ENCODE measurements at places on chromosomes 3 and 15.

- DNase-seq = no peak
Observed at GRCh38 chr15:68010361-68011153, 43.6 kb upstream of the PIAS1 start.

DNA sequence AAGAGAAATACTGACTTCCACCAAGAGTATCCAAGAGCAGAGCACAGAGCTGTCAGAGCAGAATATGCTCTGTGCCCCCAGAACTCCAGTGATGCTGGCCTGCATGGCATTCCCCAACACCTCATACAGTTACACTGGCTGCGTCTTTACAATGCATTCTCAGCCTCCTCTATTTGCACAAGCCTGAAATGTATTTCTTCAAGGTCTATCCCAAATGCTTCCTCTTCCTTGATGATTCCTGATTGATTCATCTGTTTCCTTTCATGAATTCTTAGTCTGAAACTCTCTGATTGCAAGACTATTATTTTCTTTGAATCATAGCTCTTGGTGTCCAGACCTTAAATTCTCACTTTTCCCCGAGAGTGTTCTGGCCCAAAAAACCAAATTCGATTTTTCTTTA, 664.7 kb downstream of the MECOM start:
- no peak for DNase-seq

DNA sequence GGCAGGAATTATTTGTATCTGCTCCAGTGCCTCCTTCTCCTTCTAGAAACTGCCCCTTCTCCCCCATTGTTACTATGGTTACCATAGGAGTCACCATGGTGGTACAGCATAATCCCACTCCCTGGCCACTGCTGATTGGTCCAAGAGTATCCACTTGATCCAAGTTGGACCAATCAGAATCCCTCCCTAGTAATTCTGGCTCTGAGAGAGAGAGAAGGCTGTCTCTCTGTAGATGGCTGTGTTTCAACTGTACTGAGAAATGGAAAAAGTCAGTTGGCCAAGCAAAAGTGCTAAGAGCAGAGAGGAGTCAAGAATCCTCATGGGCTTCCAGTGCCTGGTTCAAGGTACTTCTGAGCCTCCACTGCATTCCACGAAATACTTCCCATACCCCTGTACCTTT, 120.6 kb upstream of the SPATA12 start:
- no peak for DNase-seq

GRCh38 chr15:23750179-23750578, 63.1 kb upstream of the NDN start:
- DNase-seq = no peak

GRCh38 chr15:50107591-50108408, 11.2 kb downstream of the ATP8B4 start:
- DNase-seq = no peak

DNA sequence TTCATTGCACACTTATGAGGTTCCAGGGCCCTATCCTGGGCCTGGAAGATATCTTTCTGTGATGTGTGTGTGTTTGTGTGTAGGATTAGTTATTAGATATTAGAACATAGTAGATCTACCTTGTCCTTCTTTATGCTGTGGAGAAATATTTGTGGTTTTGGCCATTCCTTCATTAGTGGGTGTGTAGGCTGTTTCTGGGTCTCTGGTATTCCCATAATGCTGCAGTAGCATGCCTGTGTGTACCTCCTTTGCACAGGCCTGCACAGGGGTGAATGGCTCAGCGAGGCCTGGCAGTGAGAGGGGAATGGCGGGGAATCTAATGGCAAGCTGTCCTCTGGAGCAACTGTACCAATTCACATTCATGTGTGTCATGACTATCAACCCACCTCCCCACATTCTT, 125.8 kb upstream of the MRPS22 start:
- DNase-seq = no peak

DNA sequence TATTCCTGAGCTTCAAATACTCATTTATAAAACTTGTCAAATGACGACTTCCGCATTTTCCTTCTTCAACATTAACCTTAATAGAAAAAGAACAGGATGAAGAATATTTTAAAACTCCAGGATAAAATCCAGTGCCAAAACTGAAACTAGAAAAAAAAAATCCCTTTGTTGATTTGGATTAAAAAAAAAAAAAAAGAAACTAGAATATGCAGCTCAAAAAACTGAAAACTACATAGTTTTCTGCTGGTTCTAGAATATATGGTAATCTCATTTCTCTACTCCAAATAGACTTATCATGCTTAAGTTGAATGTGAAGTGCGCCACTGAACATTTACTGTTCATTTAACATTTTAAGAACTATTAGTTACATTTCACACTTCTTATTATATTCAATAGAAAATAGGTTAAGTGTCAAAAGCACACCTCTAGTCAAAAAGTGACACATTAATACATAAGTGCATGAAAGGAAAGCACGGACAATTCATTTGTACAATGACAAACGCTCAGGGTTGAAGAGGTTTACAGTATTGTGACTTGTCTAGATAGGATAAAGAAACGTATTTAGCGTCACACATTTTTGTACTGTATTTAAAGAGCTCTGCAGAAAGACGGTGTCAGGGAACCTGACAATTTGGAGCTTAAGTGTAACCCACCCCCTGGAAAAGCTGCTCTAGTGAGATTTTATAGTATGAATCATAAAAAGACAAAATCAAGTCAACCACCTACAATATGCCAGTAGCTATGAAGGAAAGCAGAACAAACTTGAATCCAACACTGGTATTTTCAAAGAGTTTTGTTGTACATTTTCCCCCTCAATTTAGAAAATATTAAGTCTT, 5.8 kb downstream of the TRA2B start:
- DNase-seq = no peak

DNA sequence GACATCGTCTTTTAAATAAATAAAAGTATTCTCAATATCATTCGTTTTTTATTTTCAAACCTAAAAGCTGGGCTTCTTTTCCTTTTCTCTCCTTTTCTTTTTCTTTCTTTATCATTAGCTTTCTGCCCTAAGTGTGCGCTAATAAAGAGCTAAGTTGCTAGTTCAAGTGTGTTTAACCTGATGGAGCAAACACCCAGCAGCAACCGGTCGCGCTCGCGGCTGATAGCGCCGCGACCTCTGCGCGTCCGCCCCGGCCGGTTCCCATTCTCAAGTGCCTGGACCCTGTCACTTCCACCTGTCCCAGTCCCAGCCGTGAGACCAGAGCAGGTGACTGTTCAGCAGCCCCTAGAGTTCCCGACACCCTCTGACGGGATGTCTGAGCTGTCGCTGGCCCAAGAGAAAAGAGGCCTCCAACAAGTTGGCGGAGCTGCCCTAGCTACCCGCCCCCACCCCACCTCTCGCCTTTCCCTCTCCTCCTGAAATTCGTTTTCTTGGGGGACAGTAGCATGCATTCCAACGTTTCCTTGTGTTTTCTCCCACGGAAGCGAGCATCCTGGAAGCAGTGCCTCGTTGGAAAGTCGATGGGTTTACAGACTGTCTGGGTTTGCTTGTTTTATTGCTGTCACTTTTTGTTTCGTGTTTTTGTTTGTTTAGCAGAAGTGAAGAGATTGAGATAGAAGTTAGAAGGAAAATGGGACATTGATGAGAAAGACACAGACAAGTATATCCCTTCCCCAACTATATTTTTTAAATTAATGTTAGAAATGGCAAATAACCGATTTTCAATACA, 3.1 kb upstream of the MECOM start:
- DNase-seq = no peak

DNA sequence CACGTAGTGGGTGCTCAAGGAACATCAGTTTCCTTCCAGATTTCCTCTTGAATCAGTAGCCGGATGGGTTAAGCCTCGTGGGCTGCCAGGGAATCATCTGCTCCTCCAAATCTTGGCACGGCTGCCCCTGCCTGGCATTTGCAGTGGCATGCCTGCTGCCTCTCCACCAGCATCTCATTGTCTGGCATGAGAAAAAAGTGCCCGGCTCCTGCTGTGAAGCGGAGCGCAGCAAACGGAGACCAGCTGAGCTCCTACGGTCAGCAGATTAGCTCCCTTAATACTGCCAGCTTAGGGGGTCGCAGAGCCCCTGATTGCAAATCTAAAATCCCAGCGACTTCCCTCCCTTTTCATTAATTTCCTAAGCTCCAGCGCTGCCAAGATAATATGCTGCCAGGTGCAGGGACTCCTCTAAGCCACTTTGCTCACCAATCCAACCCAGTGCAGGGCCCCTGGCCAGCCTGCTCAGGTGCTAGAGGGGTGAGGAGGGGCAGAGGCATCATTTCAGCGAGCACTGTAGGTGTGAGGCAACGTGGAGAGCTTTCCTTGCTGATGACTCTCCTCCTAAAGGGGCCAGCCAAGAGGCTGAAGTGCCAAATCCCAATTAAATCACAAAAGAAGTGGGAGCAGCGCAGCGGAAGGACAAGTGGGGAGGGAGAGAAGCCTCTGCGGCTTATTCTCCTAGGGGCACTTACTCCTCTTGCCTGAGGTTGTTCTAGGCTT, 49.6 kb upstream of the ST8SIA2 start:
- no peak for DNase-seq
